ENCODE measurements at places on chromosomes 6 and 20. TPM values are rescaled to one million over a fixed set of nuclear protein-coding genes. Genes with fewer than 3 reads are reported as not detected.

Gene TBC1D22B
- total RNA-seq = 10.7 TPM

Gene ECT2L
- 0.41 TPM for total RNA-seq

Gene CD93
- total RNA-seq = 31.1 TPM

DNA sequence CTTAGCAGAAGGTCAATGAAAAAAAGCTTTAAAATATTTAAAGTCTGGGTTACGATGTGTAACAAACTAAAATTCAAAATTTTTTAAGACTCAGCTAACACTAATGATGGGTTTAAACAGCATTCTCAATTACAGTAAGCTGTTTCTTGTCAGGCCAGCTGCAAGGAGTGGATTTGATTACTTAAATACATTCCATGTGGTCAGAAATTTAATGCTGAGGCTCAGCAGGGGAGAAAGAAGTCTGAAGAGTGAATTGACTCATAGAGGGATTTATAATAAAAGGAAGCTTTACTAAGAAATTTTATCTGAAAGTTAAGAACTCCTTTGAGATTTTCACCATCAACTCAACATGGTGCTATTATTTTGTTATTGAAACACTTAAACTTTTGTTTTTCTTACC lies 398.6 kb downstream of the KHDRBS2 start:
- no peak for DNase-seq
- no peaks in the 10 kb centered on the region for H3K27me3 ChIP-seq
- no peaks in the 10 kb centered on the region for H3K4me1 ChIP-seq

Gene RPS18
- total RNA-seq = 1,990 TPM

- DNase-seq = no peak
- no peak overlapping the region for H3K4me3 ChIP-seq
- H3K27me3 ChIP-seq = peaks cover 3% of the 10 kb centered on the region
- no peaks in the 10 kb centered on the region for H3K36me3 ChIP-seq
- no peaks in the 10 kb centered on the region for H3K4me1 ChIP-seq
Observed at GRCh38 chr20:61865353-61865752, 200.3 kb downstream of the TAF4 start.

Gene SF3B5
- total RNA-seq = 212 TPM

DNA sequence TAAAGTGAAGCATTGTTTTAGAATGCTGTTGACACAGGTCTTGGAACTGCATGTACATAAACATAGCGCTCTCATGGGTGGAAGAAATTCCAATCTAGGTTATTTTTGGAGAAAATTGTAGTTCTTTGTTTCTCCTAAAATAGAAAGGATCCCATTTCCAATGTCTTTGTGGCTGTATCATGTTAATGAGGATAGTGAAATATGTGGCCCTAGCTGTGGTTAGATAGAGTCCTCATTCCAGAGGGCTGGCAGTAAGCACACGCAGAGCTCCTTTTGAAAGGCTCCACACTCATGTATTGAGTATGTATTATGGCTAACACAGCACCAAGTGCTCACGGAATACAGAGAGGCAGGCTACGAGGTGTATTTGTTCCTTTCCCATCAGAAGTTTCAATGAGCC lies 60.9 kb downstream of the SNRNP48 start:
- DNase-seq = no peak
- H3K27me3 ChIP-seq = no peaks in the 10 kb centered on the region
- H3K36me3 ChIP-seq = no peaks in the 10 kb centered on the region
- H3K27ac ChIP-seq = no peak overlapping the region

Gene SYCP2L
- total RNA-seq = 0.46 TPM

Gene HCRTR2
- total RNA-seq = not detected

Gene HLA-DQA1
- 3.7 TPM for total RNA-seq

DNA sequence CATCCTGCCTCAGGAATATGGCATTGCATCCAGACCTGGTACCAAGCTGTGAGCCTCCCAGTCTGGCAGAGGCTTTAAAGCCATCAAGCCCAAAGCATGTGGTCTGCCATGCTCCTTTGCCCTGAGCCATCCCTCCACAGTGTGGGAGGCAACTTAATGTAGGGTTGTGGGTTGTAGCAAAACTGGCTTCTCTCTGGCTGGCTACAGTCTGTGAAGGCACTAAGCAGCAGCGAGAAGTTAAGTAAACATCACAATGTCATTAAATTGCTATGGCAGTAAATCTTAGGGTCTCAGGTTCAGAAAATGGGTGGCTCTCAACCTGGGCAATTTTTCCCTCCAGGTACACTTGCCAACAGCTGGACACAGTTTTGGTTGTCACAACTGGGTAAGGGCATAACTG lies 472.9 kb downstream of the PREX1 start:
- DNase-seq = no peak
- H3K27me3 ChIP-seq = no peaks in the 10 kb centered on the region
- no peaks in the 10 kb centered on the region for H3K4me1 ChIP-seq
- no peaks in the 10 kb centered on the region for H3K36me3 ChIP-seq
- no peak overlapping the region for H3K4me3 ChIP-seq
- H3K27ac ChIP-seq = no peak overlapping the region

DNA sequence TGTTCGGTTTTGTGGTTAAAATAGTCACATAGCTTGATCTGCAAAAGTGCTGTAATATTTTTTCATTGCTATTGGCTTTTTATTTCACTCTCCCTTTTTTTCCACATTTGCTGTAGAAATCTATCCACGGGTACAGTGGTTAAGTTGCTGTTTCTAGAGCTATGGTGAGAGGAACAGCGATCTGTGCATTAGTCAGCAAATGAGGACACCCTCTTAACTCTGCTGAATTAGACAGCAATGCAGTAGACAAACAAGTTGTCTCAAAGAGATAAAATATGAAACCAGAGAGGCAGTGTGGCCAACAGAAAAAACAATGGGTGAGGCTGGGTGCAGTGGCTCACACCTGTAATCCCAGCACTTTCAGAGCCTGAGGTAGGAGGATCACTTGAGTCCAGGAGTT lies 17.6 kb upstream of the SYNJ2 start:
- no peak for DNase-seq
- H3K4me1 ChIP-seq = no peaks in the 10 kb centered on the region
- H3K27ac ChIP-seq = no peak overlapping the region
- no peak overlapping the region for H3K4me3 ChIP-seq
- H3K36me3 ChIP-seq = no peaks in the 10 kb centered on the region

- H3K4me3 ChIP-seq = peak overlapping the region; percentile 53
- DNase-seq = peak; percentile 27
- no peaks in the 10 kb centered on the region for H3K27me3 ChIP-seq
- H3K4me1 ChIP-seq = no peaks in the 10 kb centered on the region
Observed at GRCh38 chr20:51800872-51801121, 1.5 kb downstream of the SALL4 start.

Gene SRSF12
- 1.0 TPM for total RNA-seq

Gene SLC22A2
- not detected for total RNA-seq

- no peak for DNase-seq
- no peak overlapping the region for H3K27ac ChIP-seq
- no peaks in the 10 kb centered on the region for H3K4me1 ChIP-seq
- no peaks in the 10 kb centered on the region for H3K27me3 ChIP-seq
- H3K36me3 ChIP-seq = no peaks in the 10 kb centered on the region
- no peak overlapping the region for H3K4me3 ChIP-seq
Observed at GRCh38 chr20:24504331-24505285, 35.2 kb downstream of the SYNDIG1 start.

GRCh38 chr6:37684801-37685200 lies 12.9 kb downstream of the MDGA1 start:
- H3K27ac ChIP-seq = no peak overlapping the region
- H3K4me3 ChIP-seq = no peak overlapping the region
- no peaks in the 10 kb centered on the region for H3K36me3 ChIP-seq
- H3K27me3 ChIP-seq = no peaks in the 10 kb centered on the region

Gene RNF217
- 24.3 TPM for total RNA-seq

Gene TP53TG5
- 0.51 TPM for total RNA-seq

Gene C6orf141
- total RNA-seq = 2.2 TPM

GRCh38 chr6:74914888-74915287 lies 291.0 kb downstream of the COL12A1 start:
- no peaks in the 10 kb centered on the region for H3K4me1 ChIP-seq
- no peaks in the 10 kb centered on the region for H3K36me3 ChIP-seq
- no peaks in the 10 kb centered on the region for H3K27me3 ChIP-seq
- DNase-seq = no peak
- H3K4me3 ChIP-seq = no peak overlapping the region

GRCh38 chr6:46113370-46113769 lies 16.4 kb upstream of the ENPP4 start:
- DNase-seq = no peak
- no peaks in the 10 kb centered on the region for H3K4me1 ChIP-seq
- no peak overlapping the region for H3K4me3 ChIP-seq
- no peaks in the 10 kb centered on the region for H3K27me3 ChIP-seq
- no peak overlapping the region for H3K27ac ChIP-seq

Gene CALHM4
- total RNA-seq = not detected

DNA sequence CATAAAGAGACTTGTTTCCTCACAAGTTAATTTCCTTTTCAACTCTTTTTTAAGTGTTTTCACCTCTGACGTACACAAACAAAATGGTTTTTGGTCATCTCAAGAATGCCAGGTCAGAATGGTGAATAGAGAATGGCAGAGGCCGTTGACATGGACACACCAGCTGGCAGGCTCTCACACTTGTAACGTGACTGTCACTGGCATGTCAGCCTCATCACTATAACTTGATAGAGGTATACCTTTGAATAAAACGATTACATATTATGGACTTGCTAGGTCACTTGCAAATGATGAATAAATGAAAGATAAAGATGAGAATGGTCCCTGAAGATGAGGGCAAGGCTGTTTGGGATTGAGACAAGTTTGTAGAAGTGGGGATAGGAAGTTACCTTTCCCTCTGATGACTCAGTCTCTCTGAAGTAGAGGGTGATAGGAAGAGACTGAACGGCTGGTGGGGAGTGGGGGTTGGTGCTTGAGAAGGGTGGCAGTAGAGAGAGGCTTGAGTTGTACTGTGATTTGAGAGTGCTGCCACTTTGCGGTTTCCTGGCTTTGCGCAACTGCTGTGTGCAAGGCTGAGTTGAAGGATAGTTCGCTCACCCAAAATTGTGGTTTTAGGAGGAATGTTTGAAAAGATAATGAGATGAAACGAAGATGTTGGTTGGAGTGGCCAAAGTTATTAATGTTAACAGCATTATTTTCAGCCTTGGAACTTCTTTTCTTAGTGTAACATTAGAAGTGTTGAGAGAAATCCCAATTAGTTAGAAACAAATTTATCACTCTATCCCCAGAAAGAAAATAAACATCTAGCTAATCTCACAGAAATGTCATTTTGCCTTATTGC lies 30.3 kb downstream of the TBPL1 start:
- no peaks in the 10 kb centered on the region for H3K27me3 ChIP-seq
- no peaks in the 10 kb centered on the region for H3K36me3 ChIP-seq
- no peak overlapping the region for H3K4me3 ChIP-seq
- no peak overlapping the region for H3K27ac ChIP-seq
- no peak for DNase-seq

DNA sequence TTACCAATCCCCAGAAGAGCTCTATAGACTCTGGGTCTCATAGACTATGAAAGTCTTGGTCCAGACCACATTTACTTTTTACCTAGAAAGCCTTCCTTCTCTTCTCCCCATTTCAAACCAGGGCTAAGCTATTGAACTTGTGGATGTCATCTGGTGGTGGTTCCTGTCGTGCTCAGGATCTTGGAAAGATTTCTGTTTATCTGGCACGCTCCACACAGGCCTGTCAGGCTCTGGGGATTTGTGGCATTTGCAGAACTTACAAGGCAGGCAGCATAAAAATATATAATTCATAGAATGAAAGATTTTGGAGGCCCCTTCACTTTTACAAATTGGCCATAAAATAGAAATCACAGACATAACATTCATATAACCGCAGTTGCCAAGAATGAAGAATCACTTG lies 188.1 kb downstream of the UST start:
- H3K27ac ChIP-seq = no peak overlapping the region
- DNase-seq = no peak
- no peaks in the 10 kb centered on the region for H3K27me3 ChIP-seq
- no peaks in the 10 kb centered on the region for H3K36me3 ChIP-seq
- H3K4me3 ChIP-seq = no peak overlapping the region

Gene PKIB
- 2.6 TPM for total RNA-seq

Gene EMILIN3
- total RNA-seq = 8.4 TPM

Gene IL17A
- total RNA-seq = not detected

Gene DCDC2
- total RNA-seq = 2.5 TPM

Gene CCN2
- total RNA-seq = 120 TPM

DNA sequence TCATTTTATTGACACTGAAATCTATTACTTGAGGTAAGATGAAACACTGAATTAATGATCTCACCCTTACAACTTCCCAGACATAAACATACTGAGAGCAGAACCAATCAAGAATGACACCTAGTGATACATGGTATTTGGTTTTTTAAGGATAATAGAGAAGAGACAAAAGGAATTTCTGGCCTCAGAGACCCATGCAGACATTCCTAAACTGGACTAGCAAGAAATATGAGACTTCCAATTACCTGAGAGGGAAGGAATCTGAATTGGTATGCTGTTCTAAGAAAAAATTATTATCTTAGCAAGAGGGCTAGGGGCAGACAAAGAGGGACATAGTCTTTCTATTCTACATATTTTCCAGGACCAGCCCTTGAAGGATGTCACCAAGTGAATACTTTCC lies 141.1 kb downstream of the BMP5 start:
- no peaks in the 10 kb centered on the region for H3K27me3 ChIP-seq
- no peaks in the 10 kb centered on the region for H3K4me1 ChIP-seq
- H3K36me3 ChIP-seq = no peaks in the 10 kb centered on the region
- DNase-seq = no peak

- no peak overlapping the region for H3K4me3 ChIP-seq
- H3K4me1 ChIP-seq = no peaks in the 10 kb centered on the region
- no peaks in the 10 kb centered on the region for H3K36me3 ChIP-seq
- no peak overlapping the region for H3K27ac ChIP-seq
- H3K27me3 ChIP-seq = no peaks in the 10 kb centered on the region
Observed at GRCh38 chr20:60031107-60031506, 72.9 kb downstream of the CDH26 start.

Gene KPNA5
- total RNA-seq = 14.4 TPM

GRCh38 chr6:25670208-25670607 lies 18.2 kb downstream of the SCGN start:
- no peaks in the 10 kb centered on the region for H3K27me3 ChIP-seq
- H3K4me3 ChIP-seq = no peak overlapping the region
- no peaks in the 10 kb centered on the region for H3K36me3 ChIP-seq

DNA sequence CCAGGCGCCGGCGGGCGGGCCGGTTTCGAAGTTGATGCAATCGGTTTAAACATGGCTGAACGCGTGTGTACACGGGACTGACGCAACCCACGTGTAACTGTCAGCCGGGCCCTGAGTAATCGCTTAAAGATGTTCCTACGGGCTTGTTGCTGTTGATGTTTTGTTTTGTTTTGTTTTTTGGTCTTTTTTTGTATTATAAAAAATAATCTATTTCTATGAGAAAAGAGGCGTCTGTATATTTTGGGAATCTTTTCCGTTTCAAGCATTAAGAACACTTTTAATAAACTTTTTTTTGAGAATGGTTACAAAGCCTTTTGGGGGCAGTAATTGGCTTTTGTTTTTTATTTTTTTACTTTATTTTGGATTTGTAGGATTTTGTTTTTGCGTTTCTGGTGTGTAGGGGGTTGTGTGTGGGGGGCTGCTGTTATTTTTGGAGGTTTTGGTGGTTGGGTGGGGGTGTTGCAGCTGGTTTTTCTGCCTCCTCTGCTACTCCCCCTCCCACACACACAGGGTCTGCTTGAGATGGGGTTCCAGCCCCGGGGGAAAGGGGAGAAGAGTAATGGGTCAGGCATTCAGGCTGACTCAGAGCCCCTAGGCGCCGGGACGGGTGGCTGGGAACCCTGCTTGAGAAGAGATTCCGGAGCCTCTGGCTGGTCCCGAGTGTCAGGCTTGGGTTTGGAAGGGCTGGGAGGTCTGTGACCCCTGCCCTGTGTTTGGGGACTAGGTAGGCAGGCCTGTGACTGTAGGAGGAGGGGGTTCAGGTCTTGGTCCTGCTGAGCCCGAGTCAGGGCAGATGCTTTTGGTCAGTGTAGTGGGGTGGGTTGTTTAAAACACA lies 2.0 kb downstream of the CEBPB start:
- H3K4me3 ChIP-seq = peak overlapping the region; percentile 92
- no peaks in the 10 kb centered on the region for H3K36me3 ChIP-seq
- DNase-seq = peak; percentile 90
- H3K4me1 ChIP-seq = no peaks in the 10 kb centered on the region
